ENCODE measurements at places on chromosomes 11 and 22.

DNA sequence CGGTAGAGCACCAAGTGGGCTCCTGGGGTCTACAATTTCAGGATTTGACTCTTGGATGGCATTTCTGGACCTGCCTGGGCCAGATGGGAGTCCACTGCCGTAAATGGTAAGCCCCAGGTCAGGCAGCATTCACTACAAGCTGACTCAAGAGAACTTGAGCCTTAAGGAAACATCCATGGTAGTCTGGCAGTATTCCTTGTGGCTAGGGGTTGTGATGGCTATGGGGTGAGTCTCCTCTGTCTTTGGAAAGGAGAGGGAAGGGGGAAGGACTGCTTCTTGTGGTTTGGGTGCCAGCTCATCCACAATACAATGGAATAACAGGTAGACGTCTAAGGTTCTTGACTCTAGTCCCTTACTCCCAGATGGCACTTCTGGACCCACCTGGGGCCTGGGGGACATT, 32.3 kb upstream of the POU2AF2 start:
- DNase-seq, result no peak

GRCh38 chr11:75334976-75335375, 16.5 kb downstream of the ARRB1 start:
- DNase-seq, result no peak

DNA sequence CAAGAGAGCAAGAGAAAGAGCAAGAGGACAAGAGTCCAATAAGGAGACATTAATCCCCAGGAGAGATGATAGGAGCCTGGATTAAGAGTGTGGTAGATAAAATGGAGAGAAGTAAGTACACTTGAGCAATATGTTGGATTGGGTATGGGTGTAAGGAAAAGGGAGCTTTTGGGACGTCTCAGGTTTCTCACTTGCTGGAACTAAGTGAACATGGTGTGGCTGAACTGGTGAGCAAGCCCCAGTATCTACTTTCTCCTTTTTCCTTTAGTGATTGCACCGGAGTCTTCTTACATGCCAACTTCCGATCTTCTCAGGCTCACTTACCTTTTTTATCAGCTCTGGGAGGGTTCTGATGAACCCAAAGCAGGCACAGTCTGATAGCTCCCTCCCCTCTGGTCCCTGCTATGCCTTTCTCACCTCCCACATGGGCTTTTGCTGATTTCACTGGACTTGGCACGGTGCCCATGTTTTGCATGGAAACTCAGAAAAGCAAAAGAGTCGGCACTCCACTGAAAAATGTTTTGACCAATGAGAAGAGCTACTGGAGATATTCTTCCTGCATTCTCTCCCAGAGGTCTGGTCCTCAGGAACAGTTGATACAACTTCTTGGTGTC, 14.5 kb upstream of the APLNR start:
- peak; percentile 53 for DNase-seq

DNA sequence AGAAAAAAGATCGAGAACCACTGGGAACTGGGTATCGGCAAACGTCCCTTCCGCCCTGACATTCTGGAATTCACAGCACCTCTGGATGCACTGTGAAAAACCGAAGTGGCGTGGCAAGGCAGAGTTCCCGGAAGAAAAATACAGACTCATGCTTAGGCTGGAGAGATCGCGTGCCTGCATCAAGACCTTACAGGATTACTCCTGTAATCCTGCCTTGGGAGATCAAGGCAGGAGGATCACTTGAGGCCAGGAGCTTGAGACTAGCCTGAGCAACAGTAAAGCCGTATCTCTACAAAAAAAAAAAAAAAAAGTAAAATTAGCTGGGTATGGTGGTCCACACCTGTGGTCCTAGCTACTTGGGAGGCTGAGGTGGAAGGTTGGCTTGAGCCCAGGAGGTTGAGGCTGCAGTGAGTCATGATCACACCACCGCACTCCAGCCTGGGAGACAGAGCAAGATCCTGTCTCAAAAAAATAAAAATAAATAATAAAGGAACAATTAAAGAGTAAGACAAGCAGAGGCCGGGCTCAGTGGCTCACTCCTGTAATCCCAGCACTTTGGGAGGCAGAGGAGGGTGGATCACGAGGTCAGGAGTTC, 19.9 kb upstream of the TEF start:
- DNase-seq, result no peak

GRCh38 chr11:68810164-68810563, 31.6 kb downstream of the CPT1A start:
- DNase-seq, result no peak

GRCh38 chr22:25800766-25801165, 58.8 kb downstream of the MYO18B start:
- no peak for DNase-seq

DNA sequence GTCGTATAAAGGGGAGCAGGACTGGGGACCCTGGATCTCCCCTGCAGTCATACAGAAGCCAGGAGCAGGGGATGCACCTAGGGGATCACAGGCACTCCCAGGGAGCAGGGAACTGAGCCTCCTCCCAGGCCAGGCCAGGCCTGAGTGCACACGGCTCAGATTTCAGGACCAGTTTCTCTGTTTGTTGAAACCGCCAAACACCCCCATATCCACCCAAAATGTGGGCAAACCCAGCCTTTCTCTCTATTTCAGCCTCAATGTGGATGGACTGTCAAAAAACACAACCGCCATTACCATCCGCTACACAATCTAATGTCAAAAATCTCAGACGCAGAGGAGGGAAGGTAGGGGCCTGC, 17.5 kb downstream of the MN1 start:
- DNase-seq, result no peak

DNA sequence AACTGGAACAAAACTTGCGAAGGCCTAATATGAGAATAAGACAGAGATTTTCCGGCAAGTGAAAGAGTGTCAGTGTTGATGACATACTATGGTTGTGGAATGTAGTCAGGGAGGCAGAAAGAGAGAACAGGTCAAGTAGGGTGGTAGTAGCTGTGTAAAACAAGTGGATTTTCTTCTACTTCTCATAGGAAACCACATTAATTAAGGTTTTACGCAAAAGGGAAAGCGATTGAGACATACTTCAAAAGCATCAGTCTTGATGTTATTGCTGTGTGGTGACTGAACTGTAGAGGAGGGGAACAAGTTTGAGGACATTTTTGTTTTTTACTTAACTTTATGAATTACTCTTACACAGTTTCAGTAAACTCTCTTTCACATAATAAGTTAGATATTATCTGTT, 186.0 kb upstream of the CNTN5 start:
- no peak for DNase-seq

DNA sequence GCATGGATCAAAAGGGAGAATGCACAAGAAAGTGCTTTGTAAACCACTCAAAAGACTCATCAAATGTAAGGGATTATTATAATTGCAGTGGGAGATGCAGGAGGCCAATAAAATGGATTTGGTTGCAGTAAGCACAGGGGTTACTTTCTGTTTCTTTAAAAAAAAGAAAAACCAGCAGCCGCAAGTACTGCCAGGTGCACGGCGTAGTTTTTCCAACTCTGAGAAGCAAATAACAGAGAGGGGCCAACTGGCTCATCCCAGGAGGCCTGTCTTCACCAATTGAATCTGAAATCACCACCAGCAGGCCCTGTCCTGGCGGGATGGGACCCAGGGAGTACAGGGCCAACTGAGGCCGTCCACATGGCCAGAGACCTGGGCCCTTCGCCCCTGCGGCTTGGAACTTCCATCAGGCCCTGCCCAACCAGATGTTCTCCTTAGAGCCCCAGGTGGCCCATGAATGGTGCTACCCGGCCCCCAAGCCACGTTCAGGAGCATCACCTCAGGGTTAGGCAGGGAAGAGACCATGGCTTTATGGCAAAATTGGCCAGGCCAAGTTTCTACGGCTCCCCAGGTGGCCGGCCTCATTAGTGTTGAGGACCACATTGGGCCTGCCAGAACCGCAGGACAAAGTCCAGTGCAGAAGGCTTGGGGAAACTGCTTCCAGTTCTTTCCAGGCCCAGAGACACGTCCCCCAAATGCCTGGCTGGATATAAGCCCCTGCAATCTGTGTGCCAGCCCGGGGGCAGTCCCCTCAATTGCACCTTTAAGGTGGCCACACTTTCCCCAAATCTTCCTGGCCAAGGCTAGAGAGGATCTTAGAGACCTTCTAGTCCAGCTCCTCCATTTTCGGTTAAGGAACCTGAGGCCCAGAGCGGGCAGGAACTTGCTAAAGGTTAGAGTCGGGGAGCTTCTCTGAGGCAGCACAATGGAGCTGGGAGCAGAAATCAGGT, 61.7 kb downstream of the CHRDL2 start:
- DNase-seq, result peak; percentile 59

DNA sequence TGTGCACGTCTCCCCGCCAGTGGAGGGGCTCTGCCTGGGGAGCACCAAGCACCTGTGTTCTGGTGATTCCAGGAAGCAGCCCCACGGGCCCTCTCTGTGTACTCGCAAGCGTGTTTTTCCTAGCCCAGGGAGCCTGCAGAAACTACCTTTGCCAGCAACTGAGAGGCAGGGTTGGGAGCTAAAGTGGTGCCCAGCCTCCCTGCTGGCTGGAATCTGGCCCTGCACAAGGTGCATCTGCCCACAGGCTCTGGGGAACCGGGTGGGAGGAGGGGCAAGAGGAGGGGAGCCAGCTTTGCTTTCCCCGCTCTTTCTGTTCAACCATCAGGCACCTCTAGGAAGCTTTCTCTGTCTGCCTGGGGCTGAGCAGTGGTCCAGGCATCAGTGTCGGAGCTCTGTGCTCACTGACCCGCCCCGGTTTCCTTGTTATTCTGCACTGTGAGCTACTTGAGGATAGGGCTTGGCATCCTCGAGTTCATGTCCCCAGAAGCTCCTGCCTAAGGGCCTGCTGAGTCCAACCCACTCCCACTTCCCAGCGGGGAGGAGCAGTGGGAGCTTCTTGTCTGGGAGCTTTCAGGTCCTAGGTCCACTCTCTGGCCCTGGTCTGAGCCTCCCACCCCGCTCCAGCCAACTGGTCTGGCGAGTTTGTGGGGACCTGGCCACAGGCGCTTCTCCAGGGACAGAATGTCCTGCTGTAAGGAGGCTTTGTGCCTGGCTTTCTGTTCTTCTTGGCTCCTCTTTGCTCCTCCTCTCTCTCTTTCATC, 14.9 kb downstream of the DAGLA start:
- no peak for DNase-seq

GRCh38 chr22:37533995-37534394, 14.8 kb upstream of the CARD10 start:
- DNase-seq, result no peak

DNA sequence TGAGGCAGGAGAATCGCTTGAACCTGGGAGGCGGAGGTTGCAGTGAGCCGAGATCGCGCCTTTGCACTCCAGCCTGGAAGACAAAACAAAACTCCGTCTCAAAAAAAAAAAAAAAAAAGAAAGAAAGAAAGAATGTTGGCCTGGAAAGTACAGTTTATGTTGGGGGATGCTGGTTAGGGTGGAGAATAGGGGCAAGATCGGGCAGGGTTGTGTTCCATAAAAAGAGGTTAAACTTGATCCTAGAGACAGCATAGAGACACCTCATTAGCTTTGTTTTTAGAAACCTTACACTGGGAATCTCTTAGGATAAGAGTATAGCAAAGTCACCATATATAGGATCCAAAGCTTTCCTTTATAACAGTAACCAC, 1.9 kb upstream of the FTH1 start:
- DNase-seq, result no peak

DNA sequence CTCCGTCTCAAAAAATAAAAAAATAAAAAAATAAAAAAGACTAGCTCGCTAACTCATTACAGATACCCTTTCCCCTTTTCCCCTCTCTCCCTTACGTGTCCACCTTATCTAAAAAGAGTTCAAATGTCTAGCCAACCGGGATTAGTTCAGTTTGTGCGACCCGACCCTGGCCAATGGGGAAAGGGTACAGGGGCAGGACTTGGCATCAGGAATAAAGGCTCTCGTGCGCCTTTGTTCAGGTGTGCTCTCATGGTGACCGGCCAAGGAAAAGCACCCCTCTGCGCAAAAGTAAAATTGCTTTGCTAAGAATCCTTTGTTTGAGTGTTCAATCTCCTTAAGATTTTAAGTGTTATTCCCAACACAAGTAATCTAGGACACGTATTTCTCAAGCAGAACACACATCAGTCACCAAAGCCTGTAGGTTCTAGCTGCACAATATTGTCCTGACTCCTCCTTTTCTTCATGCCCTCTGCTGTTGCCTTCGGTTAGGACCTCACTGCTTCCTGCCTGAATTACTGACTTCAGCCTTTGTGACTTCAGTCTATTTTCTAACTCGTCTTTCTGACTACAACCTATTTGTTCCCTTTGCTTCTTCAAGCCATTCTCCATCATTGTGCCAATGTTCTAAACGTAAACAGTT, 20.7 kb upstream of the CECR2 start:
- no peak for DNase-seq

All from SJCRH30 (cell line).